Stimulated activated CD4-positive, alpha-beta T cell treated with anti-CD3 and anti-CD28 coated beads, Interleukin-1b, Interleukin-23, amount 100 ng/mL, for 4 hours (primary cell): ENCODE measurements at places on chromosomes 2 and 18.

GRCh38 chr2:176534798-176535466 is 265.7 kb downstream of the MTX2 start:
- DNase-seq = no peak

DNA sequence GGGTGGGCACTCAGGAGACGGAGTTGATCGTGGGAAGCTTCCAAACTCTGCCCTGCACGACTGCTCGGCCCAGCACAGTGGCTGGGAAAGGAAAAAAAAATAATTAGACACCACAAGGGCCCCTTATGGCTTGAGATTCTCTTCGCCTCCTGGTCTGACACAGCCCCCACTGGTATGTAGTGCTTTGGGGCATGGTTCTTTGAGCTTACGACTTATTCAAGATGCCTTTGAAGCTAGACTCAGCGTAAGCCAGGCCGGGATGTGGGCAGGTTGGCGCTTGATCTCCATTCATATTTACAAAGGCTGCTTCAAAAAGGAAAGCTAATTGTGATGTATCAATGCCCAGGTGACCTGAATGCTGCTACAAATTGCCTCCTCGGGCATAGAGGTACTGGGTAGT is 50.5 kb downstream of the CXCR4 start:
- no peak for DNase-seq

DNA sequence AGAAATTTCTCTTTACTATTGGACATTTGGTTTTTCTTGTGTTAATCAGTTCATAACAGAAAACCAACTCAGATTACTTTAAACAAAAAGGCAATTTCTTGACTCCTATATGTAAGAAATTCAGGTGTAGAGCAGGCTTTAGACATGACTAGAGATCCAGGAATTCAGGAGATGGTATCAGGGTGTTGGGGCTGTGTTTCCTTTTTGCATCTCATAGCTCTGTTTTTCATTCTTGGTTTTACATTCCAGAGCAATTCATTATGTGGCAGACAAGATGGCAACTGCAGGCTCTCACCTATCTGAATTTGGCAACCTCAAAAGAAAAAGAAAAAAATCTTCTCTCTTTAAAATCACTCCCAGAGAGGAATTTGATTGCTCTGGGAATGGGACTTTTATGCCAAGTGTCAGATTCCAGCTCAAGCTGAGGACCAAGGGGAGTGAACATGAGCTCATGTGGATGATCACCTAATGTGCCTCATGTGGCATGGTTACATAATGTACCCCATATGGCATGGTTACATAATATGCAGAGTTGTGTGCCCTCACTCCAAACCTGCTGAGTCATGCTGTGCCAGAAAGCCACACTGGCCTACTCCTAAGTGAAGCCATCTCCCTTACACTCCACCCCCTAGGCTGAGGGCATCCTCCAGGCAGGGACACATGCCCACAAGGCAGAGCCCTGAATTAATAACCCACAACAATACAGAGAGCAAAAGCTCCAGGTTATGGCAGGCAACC is 282.7 kb downstream of the MBD2 start:
- no peak for DNase-seq

DNA sequence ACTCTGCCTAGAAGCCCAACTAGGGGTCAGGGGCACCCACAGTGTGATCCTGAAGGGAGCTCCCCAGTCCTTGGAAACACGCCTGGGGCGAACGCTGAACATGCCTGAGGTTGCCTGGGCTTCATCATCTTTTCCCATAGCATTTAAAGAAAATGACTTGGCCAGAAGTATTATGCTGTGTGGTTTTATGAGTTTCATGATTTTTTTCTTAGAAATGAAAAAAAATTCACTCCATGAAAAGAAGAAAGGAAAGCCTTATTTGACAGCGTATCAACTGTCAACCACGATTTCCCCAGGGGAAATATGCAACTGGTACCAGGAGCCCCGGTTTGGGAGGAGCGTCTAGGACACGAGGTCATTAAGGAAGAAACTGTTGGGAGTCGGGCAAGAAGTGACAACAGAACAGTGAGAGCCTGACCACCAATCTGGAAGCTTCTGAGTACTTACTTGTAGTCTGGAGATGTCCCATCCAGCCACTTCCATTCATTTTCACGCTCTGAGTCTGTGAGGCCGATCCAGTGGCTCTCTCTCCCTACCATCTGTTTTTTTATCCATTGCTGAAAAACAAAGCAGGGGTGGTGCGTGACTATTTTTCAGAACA is 63.5 kb upstream of the THOC1 start:
- DNase-seq = no peak

DNA sequence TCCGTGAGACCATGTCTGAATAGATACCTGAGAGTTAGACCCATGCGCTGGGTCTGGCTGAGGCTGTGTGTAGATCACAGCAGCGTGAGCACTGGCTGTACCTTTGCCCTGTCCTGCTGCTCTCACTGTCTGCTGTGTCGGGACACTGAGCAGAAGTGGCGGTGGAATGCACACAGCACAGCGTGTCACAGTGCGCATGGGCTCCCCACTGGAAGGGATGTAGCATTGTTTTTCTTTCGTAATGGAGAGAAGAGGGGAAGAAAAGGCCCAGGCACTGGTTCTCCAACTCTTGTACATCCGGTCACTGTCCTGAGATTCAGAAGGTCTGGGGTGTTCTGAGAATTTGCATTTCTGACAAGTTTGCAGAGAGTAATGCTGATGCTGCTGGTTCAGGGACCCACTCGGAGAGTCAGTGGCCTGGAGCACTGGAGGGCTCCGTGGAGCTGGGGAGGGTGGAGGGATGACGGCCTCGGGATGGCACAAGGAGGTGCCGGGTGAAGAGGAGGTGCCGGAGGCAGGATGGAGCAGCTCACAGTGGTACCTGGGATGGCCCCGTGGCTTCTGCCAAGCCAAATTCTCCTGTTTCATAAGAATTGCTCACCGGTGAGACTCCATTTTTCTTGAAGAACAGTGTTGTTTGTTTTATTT is 252.8 kb downstream of the LDLRAD4 start:
- no peak for DNase-seq

GRCh38 chr2:20179755-20180594 is 45.0 kb downstream of the SDC1 start:
- DNase-seq = no peak

DNA sequence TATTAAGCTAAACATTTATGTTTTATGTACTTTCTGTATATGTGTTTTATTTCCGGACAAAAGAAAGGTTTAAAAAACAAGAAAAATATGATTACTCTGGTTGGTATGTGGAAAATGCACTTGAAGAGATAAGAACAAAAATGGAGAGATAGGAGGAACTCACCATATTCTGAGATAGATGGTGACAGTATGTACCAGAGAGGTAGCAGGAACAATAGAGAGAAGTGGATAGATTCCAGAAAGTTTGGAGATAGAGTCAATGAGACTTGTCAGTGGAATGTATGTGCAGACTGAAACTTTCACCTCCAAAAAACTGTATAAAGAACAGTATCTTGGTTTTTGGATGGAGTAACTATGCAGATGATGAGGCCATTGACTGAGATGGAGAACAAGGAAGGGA is 105.6 kb upstream of the FSHR start:
- no peak for DNase-seq

DNA sequence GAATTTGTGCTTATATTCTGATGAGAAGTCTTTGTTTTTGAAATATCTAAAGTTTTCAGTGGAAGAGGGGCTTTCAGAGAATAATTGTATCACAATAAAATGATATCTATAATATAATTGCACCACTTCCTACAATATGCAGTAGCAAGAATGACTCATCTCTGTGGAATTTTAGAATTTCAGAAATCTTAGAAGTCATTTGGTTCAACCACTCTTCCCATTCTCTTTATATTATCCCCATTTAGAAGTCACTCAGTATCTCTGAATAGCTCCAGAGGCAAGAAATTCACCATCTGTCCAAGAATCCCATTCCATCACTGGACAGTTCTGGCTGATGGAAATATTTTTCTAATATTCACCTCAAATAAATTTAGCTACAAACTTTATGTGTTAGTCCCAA is 59.3 kb upstream of the CCDC68 start:
- DNase-seq = no peak

DNA sequence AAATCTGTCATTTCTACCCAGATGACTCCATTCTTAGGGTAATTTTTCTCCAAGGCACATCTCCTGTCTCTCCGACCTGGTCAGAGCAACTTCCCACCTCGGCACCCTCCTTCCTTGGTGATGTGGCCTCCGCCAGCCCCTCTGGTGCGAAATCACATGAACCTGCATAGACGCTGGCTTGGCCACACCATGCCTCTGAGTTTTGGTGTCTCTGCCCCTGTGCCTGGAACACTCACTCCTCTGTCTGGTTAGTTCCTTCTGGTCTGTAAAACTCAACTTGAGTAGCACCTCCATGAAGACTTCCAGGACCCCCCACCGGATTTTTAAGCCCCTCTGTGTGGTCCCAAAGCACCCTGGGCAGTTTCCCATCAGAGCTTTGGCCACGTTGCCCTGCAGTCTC is 83.2 kb upstream of the OTOS start:
- DNase-seq = no peak

GRCh38 chr2:48322251-48322650 is 207.7 kb upstream of the STON1 start:
- DNase-seq = no peak

DNA sequence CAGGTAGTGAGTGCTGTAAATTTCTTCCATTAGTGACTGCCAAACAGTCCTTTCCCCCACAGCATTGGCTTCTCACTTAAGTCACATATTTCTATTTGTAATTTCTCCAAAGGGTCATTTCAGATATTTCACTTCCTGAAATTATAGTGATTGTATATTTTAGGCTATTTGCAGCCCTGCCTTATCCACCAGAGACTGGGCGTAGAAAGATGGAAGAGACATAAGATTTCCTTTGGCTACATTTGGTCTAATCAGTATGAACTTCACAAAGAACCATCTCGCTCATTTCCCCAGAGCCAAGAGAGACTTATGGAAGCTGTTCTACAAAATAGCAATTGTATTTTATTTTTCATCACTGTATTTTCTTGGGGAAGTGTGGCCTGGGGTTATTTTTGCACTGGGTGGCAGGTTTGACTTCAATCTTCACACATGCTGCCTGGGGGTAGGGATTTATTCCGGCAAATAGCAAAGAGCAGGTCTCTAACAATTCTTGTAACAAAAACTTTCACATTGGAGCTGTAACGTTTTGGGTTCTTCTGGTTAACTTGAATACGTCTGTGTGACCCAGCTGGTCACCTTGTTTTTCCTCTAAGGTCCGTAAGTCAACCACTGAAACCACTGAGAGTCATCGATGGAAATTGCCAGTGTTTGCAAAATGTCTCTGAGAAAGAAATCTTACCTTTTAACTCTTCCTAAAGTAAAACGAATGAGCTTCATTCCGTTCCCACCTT is 170.6 kb upstream of the SERPINE2 start:
- no peak for DNase-seq

DNA sequence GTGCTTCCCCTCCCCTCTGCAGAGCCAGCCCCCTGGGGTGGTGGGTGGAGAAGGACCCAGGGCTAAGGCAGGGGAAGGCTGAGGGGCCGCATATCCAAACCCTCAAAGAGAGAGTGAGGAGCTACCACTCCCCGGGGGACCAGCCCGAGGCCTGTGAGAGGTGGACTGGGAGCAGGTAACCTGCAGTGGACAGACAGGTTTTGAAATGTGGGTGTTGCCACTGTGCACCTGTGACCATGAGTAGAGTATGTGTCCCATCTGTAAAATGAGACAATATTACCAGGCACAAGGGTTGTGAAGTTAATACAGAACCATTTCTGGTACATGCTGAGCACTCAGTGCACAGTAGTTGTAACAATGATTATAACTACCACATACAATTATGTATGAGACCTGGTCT is 51.2 kb upstream of the POMC start:
- no peak for DNase-seq

- DNase-seq = no peak
Observed at GRCh38 chr2:143949121-143949848, 570.6 kb downstream of the ZEB2 start.

DNA sequence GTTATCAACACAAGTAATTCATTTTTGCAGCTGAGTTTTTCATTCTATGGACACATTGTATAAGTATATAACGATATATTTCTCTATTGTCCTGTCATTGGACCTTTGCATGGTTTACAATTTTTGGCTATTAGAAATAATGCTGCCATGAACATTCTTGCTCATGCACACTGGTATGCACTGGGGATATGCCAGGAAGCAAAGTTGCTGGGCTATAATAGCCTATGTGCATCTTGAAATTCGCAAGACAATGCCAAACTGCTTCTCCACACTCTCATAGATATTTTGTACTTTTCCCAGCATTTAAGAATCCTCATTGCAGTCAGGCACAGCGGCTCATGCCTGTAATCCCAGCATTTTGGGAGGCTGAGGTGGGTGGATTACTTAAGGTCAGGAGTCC is 852.6 kb upstream of the ID2 start:
- DNase-seq = no peak

GRCh38 chr2:171487803-171488259 is 34.4 kb upstream of the CYBRD1 start:
- no peak for DNase-seq
